Fibroblast of skin of left quadriceps (primary cell): ENCODE measurements at places on chromosomes 1 and 21.

DNA sequence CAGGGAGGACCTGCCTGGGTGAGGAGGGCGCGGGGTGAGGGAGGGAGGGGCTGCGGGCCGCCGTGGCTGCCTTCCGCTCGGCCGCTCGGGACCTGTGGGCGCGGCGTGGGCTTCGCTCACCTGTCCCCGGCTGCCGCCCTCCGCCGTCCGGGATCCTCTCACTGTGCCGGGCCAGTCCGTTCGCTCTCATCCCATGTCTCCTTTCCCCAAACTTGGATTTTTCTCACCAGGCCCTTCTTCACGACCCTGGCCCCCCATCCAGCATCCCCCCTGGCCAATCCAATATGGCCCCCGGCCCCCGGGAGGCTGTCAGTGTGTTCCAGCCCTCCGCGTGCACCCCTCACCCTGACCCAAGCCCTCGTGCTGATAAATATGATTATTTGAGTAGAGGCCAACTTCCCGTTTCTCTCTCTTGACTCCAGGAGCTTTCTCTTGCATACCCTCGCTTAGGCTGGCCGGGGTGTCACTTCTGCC is 362 bp downstream of the ZBTB48 start:
- DNase-seq: no peak

GRCh38 chr1:8197493-8198282 is 120.2 kb upstream of the SLC45A1 start:
- DNase-seq: peak; percentile 67

GRCh38 chr1:8733484-8733883 is 84.0 kb downstream of the RERE start:
- DNase-seq: no peak

DNA sequence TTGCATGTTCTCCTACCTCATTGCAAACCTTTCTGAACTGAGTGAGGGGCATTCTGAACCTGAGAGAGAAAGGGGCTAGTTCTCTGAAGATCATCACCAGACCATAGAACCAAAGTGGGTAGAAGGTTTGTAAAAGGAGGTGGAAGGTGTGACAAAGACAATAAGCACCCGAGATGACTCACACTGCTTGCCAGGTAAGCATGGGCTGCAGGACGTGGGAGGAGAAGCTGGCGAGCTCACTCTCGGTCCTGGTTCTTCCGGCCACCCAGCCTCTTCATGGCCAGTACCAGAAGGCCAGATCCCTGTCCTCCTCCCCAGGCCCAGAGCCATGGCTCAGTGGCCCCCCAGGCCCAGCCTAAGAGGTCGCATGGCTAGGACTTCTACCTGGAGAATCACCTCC is 128.3 kb downstream of the TMEM53 start:
- no peak for DNase-seq

DNA sequence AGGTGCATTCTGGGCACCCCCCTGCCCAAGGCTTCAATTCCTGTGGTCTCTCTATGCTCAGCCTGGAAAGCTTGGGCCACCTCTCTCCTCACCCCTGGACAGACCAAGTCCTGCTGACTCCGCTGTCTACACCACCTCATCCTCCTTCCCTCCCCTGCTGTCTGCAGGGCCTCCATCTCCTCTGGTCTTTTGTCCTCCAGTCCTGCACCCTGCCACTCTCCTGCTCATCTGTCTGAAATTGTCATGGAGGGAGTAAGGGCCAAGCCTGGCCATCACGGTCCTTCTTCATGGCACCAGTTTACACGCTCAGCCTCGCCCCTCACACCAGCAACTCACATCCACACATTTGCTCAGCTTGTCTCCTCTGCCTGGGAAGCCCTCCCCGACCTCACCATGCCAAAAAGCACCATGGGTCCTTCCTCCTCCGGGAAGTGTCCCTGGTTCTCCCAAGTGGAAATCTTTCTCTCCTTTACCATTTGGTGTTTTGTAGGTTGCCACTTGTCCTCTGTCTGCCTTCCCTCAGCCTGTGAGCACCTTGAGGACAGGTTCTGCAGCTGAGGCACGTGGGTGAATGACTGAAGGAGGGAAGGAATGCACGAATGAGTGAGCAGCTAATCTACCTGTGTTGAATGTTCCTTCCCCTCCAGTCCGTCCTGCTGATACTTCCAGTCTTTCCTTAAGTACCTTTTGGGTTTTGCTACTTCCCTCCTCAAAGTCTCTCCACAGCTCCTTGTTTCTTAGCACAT is 2.1 kb upstream of the SLC2A1 start:
- no peak for DNase-seq

DNA sequence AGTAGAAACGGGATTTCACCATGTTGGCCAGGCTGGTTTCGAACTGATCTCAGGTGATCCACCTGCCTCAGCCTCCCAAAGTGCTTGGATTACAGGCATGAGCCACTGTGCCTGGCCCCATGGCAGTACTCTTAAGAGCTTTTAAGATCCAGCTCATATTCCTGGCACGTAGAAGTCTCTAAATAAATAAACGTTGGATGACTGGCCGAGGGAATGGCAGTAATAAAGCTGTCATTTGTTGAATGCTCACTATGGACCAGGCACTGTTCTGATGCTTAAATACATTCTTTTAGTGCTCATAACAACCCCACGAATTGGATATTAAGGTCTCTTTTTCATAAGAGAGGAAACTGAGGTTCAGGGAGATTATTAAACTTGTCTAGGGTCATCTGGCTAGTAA is 20.9 kb downstream of the UBIAD1 start:
- DNase-seq: no peak

DNA sequence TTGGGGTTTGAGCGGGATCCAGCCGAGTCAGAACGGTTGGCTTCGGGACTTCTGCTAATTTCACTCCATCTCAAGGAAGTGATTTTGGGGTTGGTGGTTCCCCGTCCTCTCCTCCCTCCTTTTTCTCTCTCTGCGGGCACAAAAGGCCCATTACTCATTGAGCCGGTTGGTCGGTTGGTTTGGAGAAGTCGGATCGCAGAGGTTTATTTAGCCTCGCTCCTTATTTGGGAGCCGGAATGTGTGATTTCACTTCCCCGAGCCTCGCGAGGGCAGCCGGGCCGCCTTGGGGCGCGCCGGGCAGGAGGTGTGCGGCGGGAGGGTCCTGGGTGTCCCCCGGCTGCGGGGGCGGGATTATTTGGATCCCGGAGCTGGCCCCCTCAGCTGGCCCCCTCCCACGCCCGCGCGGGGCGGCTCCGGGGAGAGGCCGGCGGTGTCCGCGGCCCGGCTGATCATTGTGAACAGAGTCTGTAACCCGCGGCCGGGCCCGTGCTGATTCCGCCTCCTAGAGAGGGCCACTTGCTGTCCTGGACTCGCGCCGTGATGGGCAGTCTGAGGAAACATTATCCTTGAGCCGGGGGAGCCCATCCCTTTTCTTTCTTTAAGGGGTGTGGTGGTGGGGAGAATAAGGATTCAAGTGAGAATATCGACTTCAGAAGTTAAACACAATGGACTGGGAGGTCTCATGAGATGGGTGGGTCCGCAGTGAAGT is 1.2 kb downstream of the MAPKAPK2 start:
- peak; percentile 37 for DNase-seq

- no peak for DNase-seq
Measured at GRCh38 chr1:60637651-60638050, 444.7 kb upstream of the NFIA start.

GRCh38 chr1:26289158-26290059 is 9.5 kb downstream of the SH3BGRL3 start:
- DNase-seq: no peak

DNA sequence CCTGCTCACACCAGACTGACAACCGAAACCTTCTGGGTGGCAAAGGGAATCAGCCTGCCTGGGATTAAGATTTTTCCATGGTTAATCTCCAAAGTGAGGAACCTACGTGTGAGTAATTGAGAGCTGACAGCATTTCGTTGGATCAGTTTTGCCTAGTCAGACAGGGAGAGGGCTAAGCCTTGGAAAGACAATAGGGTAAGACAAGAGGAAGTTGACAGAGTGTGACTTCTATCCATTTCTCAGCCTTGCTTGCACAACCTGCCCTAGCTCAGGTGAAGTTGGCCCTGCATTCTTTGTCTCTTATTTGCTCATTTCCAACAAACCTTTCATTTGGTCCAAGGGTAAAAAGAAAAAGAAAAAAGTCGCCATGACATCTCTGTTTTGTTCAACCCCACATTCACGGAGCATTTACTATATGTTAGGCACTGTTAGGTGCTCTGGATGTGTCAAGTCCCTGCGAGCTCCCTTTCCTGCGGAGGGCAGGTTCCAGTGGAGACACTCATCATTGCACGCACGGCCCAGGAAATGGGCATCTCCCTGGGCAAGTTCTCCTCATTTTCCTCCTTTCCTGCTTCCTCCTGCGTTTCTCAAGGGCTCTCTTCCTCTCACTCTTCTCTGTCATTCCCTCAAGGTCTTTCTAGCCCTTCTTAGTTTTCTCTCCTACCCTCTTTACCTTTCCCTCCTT is 23.3 kb downstream of the KIRREL1 start:
- DNase-seq: no peak

GRCh38 chr1:13628711-13629110 is 45.1 kb downstream of the PDPN start:
- no peak for DNase-seq

- DNase-seq: peak; percentile 58
Measured at GRCh38 chr21:21163904-21164303, 165.7 kb downstream of the NCAM2 start.

DNA sequence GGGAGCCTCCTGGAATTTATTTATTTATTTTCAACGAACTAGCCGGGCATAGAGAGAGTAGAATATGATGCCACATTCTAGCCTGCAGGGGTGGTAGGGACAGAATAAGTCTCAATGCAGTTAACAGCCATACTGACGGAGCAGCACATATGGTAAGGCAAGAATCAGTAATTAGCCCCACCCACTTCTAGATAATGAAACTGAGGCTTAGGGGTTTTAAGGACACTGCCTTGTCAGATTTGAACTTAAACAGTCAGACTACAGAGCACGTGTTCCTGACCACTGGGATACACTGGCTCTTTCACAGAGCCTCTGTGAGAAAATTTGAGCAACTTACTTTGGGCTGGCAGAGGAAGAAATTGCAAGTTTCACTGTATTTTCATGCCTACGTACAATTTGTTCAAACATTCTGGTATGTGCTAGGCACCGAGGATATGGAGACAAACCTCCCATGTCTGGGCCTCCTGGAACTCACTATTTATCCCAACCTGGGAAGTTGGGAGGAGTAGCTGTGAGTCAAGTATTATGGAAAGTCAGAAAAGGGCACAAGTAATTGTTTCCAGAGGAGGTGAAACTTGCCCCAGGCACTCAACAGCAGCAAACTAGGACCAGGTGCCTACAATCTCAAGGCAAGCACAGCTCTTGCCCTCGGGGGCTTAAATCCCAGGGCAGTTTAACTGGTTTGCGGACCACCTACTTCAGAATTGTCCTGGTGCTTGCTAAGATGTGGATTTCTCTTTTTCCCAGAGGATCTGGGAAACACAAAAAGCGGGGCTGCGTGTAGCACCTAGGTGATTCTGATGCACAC is 1.6 kb upstream of the CLIC4 start:
- peak; percentile 49 for DNase-seq

GRCh38 chr21:16040601-16041000 is 310.8 kb downstream of the USP25 start:
- DNase-seq: no peak

- no peak for DNase-seq
Measured at GRCh38 chr1:234372011-234372757, 1.1 kb upstream of the COA6 start.

GRCh38 chr1:24769656-24770651 is 24.7 kb downstream of the CLIC4 start:
- DNase-seq: peak; percentile 97

DNA sequence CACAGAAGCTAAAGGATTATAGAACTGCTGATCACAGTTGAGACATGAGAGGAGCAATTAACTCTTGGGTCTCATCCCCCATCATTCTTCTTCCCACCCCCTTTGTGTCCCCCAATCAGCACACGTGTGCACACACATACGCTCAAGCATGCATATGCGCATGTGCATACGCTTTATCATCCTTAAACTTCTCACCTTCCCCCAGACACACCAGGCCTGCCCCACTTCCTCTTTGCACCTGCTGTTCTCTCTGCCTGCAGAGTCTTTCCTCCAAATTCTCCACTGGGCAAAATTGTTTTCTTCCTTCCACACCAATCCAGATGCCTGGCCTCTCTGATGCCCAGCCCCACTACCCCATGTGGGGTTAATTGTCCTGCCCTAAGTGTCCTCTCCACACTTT is 13.0 kb upstream of the KCND3 start:
- no peak for DNase-seq

GRCh38 chr1:209641832-209642172 is 10.4 kb downstream of the LAMB3 start:
- DNase-seq: no peak

GRCh38 chr1:42013881-42014470 is 95.3 kb upstream of the HIVEP3 start:
- DNase-seq: no peak

DNA sequence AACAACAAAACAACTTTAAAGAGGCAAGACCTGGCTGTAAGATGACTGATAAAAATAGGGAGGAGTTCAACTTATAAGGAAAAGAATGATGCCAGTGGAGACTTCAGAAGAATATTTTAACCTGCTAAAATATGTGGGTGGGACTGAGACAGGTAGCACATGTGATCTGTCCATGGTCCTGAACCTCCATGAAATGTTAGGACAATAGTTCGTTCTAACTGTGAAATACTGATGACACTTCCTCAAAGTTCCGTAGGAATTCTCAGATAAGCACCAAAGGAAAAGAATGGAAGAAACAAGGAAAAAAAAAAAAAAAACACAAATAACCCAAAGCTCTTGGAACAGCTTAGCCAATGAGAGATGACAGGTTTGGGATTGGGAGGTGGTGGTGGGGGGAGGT is 44.7 kb downstream of the CDC42BPA start:
- no peak for DNase-seq

DNA sequence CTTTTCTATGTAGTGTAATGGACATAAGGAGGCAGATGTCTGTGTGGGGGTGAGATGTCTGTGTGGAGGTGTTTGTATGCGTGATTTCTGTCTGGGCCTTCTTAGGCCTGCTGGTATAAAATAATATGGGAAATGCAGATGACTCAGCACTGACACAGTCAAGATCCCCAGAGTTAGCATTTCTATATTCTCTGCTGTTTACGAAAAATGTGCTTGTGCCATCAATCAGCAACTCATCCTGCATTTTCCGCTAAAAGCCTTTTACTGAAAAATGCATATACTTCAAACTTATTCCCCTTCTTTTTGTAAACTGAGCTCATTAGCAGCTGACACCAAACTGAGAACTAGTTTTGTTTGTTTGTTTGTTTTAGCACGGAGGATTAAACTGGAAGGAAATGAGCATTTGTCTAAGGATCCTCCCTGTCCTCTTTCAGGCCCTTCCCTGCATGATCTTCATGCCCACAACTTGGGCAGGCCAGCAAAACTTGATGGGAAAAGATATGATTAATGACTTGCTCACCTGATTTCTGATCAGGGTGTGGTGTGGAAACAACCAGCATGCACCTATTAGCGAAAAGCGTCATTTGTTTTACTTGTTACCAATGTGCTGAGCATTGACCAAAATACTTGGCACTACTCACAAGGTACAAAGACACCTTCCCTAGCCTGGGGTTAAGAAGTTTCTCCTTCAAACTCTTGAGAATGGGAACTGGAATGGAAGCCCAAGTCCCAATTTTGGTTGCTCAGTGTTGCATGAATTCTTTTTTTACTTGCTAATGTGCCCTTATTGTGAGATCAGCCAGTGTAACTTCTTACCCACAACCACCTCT is 77.4 kb downstream of the NDUFS5 start:
- DNase-seq: no peak
